ENCODE measurements at places on chromosomes 7 and 10.

- DNase-seq = no peak
Measured at GRCh38 chr10:117477961-117478670, 64.4 kb upstream of the EMX2 start.

DNA sequence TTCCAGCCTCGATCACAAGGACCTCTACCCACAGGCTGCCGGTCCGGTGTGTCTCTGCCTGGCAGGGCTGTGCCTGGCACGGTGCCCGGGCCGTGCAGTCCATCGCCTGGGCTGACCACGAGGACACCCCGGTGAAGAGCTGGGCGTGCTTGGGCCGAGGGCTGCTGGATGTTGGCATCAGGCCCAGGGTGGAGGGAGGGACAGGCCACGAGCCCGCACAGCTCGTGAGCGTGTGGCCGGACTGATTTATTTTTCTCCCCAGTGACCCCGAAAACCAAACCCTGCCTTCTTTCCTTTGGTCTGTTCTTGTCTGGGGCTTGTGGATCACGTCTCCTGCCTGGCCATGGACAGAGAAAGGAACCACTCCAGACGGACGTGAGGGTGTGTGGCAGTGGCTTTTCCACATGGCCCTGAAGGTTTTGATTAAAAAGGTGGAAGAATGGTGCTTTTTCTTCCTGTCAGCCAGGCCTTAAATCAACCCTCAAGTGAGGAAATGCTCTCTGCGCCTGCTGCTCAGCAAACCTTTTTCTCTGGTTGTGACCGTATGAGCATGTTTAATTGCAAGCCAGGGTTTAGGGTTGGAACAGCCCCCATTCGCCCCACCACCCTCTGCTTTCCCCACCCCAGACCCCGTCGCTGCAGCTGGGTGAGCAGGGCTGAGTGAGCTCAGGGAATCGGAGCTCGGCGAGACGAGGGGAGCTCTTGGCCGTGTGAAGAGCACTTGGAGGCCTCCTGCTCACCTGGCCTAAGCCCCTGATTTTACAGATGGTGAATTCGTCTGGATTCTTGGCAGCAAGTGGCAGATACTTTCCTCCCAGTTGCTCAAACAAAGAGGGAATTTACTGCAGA, 130.1 kb downstream of the RGS10 start:
- no peak for DNase-seq

DNA sequence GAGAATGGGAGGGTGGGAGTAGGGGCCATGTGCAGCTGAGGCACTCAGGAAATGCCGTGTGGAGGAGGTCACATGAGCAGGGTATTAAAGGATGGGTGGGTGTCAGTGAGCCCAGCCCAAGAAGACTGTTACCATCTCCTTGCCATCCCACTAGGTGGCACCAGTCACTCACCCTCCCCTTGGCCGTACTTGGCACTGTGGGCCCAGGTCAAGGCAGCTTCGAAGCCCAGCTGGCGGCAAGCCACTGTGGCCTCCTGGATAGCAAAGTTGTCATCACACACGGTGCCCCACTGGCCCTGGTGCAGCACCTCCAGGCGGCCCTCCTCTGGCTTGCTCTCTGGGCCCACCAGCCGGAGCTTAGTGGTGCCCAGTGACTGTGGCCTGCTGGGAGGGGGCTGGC, 5.4 kb downstream of the LOXL4 start:
- no peak for DNase-seq

DNA sequence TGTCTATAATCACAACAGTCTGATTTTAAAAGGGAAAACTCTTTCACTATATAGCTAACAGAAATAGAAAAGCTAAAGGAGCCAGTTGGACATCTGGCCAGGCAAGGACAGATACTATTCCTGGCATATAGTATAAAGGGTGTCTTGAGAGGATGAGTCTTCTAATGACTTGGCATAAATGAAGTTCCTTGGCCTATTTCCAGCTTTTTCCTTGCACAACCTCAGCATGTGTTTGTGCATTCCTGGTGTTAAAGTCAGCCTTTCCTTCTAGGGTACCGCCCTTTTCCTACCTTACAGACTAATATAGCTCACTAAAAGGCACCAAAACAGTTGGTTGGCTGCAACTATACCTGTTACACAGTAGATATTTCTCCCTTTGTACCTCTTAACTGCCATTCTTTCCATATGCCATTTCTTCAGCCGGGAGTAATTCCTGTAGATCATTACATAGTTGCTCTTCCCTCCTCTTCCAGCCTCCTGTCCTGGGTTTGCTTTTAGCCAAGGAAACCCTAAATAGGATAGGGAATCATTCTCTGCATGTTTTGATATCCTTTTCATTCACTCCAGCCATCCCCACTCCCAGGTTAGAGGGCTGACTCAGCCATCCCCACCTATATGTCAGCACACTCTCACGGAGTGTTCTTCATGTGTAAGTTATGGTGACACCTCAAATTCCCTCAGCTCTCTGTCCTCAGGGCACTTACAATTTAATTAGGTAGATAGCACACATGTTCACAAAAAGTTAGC, 102.1 kb upstream of the MDFIC start:
- DNase-seq = no peak

- no peak for DNase-seq
Measured at GRCh38 chr7:43942997-43943396, 16.8 kb downstream of the UBE2D4 start.

Data from activated T-helper 1 cell treated with anti-CD3 and anti-CD28 coated beads, Interleukin-2, amount 50 U/mL, for 16 hours (primary cell).